ENCODE measurements at places on chromosomes 13 and 19.

GRCh38 chr13:23349161-23349897 is 84.2 kb downstream of the SACS start:
- no peak for DNase-seq

DNA sequence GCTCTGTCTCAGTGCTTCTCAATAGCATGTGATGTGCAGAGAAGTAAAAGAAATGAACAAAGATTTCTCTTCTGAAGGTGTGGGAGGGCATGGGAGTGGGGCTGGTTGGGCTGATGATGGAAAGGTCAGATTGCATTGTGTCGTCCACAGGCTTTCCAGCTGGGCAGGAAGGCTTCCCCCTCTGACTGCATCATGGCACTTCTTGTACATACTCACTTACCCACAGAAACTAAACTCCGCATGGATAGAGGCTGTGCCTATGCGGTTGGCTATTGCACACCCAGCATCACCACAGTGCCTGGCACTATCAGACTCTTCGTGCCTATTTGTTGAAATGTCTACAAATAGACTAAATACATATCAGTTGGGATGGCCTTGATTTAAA is 24.4 kb upstream of the TNFSF11 start:
- DNase-seq: no peak

DNA sequence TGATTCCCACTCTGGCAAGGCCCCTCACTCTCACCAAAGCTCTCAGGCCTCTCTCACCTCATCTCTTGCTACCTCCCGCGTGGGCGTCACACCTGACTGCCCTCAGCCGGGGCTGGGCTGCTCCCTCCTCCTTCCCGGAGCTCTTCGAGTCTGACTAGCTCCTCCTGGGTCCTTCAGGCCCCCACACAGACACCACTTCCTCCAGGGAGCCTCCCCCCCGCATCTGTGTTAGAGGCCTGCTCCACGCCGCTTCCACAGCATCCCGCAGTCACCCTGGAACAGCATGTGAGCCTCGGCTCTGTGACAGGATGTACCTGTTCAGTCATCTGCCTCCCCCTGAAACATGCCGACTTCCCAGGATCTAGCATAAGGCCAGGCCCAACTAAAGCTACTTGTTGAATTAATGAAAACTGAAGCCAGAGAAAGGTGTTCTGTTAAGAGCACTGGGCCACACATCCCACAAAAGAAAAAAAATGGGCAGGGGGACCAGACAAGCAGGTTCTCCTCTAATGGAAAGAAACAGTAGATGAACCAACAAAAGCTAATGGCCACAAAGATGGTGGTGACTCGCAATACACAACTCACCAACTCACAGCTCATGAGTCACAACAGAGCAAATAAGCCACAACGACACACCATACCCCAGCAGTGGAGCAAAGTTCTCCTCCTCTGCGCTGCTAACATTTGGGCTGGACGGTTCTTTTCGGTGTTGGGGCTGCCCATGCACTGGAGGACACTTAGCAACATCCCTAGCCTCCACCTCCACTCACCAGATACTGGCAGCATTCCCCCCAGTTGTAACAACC is 3.0 kb downstream of the PPP6R1 start:
- peak; percentile 53 for DNase-seq

- no peak for DNase-seq
These were observed 312.5 kb downstream of the DCLK1 start for GRCh38 chr13:35818633-35819067.

DNA sequence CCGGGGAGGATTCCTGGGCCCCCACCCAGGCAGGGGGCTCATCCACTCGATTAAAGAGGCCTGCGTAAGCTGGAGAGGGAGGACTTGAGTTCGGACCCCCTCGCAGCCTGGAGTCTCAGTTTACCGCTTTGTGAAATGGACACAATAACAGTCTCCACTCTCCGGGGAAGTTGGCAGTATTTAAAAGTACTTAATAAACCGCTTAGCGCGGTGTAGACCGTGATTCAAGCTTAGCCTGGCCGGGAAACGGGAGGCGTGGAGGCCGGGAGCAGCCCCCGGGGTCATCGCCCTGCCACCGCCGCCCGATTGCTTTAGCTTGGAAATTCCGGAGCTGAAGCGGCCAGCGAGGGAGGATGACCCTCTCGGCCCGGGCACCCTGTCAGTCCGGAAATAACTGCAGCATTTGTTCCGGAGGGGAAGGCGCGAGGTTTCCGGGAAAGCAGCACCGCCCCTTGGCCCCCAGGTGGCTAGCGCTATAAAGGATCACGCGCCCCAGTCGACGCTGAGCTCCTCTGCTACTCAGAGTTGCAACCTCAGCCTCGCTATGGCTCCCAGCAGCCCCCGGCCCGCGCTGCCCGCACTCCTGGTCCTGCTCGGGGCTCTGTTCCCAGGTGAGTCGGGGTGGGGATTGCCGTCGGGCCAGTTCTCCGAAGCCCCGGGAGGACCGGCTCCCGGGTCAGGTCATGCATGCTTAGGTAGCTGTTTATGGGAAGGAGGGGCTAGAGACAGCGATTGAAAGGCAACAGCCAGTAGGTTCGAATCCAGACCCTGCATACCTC is at the start of gene ICAM1:
ICAM1 (plus strand) TSS at position 505 of the 779 bp plus-strand sequence; CDS start at position 545, 40 bp downstream.
- peak; percentile 71 for DNase-seq

DNA sequence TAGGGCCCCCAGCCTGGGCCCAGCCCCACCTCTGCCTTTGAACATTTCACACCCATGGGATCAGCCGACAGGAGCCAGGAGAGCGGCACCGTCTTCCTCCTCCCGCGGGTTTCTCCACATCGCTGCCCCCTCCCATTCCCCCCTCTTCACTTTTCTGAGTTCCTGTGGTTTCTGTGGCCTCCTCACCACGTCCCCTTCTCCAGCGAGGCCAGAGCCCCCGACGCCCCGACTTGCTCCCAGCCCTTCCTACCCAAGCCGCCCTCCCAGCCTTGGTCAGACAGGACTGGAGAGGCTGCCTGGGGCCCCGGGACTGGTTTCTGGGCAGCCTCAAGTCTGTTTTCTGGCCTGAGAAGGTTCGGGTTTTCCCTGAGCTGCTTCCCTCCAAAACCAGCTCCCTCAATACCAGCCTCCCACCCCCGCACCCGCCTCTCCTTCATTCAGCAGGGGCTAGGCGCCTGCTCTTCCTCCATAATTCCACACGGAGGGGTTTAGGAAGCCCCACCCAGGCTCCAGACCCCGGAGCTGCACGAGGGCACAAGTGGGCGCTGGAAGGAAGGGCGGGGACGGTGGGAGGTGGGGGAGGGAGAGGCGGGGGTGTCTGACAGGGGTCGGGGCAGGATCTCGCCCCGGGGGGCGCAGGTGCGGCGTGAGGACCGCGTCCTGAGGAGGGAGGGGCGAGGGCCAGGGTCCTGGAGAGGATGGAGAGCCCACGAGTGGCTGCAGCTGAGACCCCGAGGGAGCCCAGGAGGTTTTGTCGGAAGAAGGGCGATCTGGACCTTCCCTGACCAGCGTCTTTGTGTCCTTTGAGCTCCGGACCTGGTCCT is 4.0 kb upstream of the SIGLEC10 start:
- DNase-seq: no peak

- peak; percentile 93 for DNase-seq
These were observed at the start of gene ZNF429 for GRCh38 chr19:21505459-21506451. ZNF429 (plus strand) TSS chr19:21505602; CDS start chr19:21505772, 170 bp downstream.

GRCh38 chr19:35266520-35267352 is 2.0 kb upstream of the USF2 start:
- no peak for DNase-seq

DNA sequence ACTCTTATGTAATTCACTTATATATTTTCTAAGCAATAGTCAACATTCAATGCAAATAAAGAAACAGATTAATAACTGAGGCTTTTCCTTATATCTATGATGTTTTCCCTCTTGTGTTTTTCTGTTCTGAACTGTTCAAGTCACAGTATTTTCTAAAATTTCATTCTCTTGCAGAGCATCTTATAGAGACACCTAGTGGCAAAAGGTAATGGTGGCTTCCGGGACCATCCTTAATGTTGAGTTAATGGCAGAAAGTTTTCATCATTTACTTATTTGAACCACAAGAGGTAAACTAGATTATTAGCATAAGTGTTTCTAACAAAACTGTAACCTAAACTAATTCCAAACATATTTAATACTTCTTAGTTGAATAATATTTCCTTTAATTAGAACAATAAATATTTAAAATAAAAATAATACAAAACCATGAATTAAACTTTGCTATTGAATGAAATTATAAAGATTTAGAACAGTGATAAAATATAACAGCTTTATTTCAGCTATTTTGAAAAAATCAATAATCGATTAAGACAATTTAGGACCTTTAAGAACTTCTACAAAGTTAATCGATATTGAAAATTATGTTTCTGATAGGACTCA is 1.7 kb upstream of the SLITRK5 start:
- peak; percentile 13 for DNase-seq

GRCh38 chr13:94667190-94667589 is 45.2 kb downstream of the SOX21 start:
- no peak for DNase-seq

GRCh38 chr13:39815345-39816111 is 160.1 kb downstream of the COG6 start:
- no peak for DNase-seq

GRCh38 chr19:13978351-13979243 is 26.3 kb downstream of the DCAF15 start:
- DNase-seq: peak; percentile 39

- no peak for DNase-seq
These were observed 10.7 kb downstream of the LILRA5 start for GRCh38 chr19:54302257-54302656.

DNA sequence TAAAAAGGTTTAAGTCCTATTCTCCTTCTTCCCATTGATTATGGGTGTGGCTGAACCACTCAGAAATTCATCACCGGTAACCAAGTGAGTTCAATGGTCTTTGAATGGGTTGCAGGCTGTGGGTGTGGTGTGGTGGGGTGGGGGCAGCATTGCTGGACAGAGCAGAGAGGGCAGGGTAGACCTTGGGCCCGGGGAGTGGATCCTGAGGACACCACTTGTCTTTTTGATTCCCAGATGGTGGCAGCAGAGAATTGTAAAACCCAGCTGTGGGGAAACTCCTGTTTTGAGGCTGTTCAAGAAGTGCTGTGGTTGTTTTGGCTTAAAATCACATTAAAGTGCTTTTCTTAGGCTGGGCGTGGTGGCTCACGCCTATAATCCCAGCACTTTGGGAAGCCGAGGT is 45.8 kb upstream of the RGCC start:
- peak; percentile 17 for DNase-seq

DNA sequence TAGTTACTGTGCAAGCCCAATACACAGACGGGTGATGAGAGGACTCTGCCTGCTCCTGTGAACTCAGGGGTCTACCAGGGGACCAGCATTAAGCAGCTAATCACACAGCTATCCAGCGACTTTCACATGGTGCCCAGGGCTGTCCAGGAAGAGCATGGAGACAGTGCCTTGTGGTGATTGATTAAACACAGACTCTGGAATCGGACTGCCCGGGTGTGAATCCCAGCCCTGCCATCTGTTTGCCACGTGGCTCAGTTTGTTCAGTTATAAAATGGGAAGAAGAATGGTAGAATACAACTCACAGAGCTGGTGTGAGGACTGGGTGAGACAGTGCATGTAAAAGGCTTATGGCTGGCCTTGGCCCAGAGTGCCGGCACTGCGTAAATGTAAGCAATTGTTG is 42.1 kb upstream of the NPAS1 start:
- DNase-seq: no peak

DNA sequence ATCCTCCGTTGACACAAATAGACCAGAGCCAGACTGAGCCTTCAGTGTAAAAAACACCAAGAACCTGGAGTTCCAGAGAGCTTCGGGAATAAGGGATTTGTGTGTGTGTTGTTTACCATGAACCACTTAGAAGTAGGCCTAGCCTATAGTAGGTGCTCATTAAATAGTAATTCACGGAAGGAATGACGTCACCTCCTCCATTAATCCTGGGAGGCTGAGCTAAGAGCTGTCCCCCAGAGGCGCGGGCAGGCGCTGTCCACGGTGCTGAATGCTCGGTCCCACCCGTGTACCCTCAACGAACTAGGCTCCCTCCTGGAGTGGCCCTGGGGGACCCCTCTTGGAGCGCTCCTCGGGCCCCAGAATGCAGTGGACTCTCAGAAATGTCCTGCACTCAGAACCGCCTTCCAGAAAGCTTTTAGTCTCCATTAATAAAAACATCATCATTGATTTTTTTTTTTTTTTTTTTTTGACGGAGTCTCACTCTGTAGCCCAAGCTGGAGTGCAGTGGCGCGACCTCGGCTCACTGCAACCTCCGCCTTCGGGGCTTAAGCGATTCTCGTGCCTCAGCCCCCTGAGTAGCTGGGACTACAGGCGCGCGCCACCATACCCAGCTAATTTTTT is 6.5 kb downstream of the UNC13A start:
- peak; percentile 54 for DNase-seq

DNA sequence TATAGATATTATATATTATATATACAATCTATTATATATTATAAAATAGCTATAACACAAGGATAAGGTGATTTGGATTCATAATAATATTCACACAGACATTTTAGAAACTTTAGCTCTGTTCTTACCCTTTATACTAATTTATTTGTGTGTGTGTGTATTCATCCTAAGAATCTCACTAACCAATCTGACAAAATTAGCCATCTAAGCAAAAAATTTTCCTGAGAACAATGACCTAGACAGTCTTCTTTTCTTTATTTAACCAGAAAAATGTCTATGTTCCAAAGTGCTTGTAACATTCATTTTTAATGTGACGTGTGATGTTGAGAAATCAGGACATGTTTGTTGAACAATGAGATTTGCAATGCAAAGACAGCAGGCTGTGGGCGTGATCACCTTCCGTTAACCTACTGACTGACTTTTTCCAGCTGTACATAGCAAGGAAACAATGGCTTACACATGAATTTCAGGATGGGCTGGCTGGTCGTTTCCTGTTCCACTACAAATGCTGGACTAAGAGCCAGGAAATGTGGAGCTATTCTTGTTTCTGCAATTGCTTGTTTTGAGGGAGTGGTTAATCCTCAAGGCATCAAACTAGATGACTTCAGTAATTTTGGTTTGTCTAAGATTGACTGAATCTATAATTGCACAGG is 634.6 kb upstream of the ARGLU1 start:
- DNase-seq: no peak

- no peak for DNase-seq
These were observed 449.8 kb downstream of the PCDH17 start for GRCh38 chr13:58081301-58081820.

- no peak for DNase-seq
These were observed 69.6 kb downstream of the ARHGEF7 start for GRCh38 chr13:111184458-111185401.

DNA sequence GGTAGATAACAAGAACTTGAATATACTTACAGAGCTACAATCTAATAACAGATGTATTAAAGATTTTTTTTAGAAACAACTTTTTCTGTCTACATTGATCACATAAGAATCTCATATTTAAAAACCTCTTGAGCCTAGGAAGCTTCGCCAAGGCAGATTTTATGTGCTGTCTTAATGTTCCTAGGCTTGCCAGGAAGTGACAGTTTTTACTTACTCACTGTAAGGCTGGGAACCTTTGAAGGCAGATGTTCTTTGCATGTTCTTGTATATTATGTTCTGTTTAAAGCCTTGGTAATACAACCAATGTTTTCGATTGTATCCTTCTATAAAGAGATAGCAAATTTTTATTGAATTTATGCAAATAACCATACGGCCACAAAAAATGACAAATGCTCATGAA is 492.7 kb downstream of the GPC5 start:
- DNase-seq: no peak

DNA sequence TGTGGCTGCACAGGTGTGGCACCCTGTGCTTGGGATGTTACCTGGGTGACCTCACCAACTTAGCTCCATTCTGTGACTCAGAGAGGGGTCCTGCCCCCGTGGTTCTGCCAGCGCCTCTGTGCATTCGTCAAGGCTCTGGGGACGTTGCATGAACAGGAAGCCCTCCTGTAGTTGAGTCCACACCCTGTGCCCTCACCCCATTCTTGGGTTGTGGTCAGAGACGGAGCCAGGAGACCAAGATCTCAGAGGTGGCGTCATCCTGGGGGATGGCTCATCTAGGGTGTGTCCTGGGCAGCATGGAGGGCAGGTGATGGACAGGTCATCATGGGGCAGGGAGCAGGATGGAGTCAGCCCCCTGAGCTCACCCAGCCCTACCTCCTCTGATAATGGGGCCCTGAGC is 2.5 kb downstream of the COX6B2 start:
- peak; percentile 37 for DNase-seq
